ENCODE measurements at places on chromosomes 16 and 17.

- peak; percentile 40 for DNase-seq
Measured at GRCh38 chr16:75011634-75012307, 12.9 kb downstream of the ZNRF1 start.

- no peak for DNase-seq
Measured at GRCh38 chr16:88467541-88467944, 14.5 kb downstream of the ZFPM1 start.

GRCh38 chr16:56448005-56448404 lies 3.1 kb downstream of the NUDT21 start:
- DNase-seq, result no peak

DNA sequence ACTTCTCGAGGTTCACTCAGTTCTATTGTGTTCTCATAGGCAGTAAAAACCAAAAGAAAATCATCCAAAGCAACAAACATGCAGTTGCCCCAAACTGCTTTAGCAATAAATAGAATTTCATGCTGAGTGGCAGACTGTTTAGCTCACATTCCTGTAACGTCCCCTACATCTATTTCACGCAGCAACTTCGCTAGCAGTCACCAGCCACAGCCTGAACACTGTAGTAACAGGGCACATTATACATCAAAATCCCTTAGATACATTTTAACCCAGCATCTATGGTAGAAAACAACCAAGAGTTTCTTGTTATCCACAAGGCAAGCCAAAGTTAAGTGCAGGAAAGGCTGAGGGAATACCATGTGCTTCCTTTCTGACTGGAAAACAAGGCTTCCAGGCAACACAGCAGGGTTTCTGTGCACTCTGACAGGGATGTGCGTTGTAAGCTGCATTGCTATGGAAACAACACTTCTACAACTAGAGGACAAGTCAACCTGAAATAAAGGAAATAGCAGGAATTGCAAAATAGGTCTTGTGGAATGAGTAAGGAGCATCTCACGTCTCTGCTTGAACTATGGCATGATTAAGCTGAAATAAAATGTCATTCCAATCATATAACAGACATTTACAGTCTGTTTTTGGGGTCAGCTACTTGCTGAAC lies 55.4 kb downstream of the CFDP1 start:
- peak; percentile 6 for DNase-seq

DNA sequence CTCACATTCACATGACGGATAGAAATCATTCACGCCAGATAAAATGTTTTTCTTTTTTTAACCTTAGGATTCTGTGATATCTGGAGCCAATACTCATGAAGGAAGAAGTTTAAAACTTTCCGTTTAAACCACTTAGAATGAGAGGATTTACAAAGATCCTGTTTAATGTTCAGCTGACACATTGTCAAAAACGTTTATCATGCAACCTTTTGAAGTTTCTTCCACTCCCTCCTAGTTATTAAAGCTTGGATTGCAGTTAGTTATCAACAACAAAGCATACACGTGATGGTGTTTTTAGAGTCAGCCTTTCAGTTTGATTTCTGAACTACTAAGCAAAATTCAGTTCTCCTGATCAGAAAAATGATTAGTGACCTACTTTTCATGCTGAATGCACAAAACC lies 143.3 kb upstream of the AXIN2 start:
- no peak for DNase-seq

DNA sequence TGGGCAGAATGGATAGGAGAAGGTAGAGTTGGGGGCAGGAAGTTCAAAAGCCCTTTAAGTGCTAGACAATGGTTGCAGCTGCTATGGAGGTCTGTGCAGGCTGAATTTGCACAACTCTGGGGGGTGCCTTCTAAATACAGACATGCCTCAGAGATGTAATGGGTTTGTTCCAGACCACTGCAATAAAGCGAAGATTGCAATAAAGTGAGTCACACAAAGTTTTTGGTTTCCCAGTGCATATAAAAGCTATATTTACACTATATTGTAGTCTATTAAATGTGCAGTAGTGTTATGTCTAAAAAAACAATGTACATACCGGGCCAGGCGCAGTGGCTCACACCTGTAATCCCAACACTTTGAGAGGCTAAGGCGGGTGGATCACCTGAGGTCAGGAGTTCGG lies 60.5 kb upstream of the MYOCD start:
- DNase-seq, result no peak

GRCh38 chr16:89646906-89647305 lies 10.6 kb downstream of the CHMP1A start:
- no peak for DNase-seq

DNA sequence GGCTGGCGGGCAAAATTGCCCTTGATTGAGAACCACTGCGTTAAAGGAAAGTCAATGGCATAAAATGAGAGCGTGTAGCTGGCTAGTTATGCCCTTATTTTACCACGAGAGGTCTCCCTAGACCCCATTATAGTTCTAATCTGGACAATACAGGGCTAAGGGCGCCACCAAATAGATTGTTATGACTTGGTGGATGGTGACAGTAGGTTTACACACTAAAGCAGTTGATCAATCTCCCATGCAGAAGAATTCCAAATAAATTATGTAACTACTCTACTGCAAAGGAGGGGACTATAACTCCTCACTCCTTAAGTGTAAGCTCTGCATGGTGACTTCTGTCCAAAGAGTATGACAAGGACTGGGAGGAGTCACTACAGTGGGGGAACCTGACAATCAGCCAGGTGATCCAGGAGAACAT lies 20.4 kb upstream of the YPEL2 start:
- DNase-seq, result peak; percentile 85

DNA sequence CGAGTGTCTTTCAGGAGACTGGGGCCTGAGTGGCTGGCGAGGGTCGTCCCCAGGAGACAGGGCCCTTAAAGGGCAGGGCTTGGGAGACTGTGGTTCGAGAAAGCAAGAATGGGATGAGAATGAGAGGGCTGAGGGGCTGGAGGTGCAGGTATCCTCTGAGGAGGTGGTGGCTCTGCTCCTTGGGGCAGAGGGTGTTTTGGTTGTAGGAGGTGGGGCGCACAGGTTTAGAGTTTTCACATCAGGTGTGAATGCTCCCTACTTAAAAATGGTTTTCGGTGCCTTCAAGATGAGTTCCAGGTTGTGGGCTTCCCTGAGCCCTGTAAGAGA lies 430 bp downstream of the BCAS3 start:
- DNase-seq, result no peak

DNA sequence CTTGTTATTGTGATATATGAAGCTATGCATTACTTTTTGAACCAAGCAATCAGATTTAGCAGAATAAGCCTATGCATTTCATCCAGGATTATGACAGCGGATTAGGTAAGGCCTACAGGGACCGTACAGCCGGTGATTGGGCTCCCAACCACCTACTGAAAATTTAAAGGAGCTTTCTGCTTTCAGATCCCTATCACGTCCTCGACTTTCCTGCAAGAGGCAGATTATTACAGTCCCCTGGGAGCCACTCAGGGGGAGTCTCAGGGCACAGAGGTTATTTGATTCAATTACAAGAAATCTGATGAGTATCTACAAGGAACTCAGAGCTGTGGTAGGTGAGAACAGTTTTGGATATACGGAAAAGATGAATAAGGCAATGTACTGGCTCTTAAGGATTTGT lies 80.7 kb downstream of the HS3ST3B1 start:
- DNase-seq, result no peak

DNA sequence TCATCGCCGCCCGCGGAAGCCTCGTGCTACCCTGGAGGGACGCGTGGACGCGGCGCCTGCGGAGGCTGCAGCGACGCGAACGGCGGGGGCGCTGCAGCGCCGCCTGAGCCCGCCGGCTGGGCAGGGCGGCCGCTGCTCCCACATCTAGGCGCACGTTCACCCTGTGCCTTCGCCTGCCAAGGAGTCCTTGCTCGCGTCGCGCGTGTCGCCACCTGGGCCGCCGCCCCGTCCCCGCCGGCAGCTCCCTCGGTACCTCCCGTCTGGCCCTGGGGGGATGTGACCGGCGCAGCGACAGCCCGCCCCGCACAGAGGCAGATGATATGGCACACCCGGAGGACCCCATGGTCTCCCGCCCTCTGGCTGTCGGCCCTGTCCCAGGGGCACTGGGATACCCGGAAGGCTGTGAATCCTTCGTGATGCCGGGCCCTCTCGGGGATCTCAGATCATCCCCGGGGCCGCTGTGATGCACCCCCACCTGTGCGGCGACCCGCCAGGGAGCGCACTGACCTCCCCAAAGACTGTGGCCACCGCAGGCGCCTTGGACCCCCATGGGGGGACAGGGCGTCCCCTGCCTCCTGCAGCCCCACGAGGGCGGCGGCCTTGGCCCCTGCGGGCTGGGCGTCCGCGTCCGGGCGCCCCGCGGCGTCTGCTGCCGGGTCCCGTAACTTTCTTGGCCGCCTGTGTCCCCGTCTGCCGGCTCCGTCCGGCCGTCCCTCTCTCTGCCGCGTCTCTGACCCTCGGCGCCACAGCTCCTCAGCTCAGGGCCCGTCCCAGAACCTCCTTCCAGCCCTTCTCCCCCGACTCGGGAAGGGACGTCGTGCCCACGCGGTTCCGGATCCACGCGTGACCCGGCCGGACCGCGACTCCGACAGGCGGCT lies 689 bp upstream of the TBC1D24 start:
- peak; percentile 47 for DNase-seq

DNA sequence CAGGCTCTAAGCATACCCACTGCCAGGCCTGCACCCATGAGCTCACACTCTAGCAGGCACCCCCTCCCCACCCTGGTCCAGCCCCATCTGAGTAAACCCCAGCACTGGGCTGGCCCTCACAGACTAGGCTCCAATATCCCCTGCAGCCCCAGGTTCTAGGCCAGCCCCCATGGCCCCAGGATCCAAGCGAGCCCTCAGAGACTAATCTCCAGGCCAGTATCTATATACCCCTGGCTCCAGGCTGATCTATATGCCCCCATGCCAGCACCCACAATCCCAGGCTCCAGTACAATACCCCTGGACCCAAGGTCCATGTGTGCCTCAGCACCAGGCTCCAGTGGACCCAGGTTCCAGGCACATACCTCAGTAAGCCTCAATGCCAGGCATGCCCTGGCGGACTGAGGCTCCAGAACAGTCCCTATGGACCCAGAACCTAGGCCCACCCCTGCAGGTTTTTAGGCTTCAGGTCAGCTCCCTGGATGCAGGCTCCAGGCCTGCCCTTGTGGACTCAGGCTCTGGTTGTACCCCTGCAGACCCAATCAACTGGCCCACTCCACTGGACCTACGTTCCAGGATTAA lies 38.5 kb downstream of the POLR3E start:
- no peak for DNase-seq

DNA sequence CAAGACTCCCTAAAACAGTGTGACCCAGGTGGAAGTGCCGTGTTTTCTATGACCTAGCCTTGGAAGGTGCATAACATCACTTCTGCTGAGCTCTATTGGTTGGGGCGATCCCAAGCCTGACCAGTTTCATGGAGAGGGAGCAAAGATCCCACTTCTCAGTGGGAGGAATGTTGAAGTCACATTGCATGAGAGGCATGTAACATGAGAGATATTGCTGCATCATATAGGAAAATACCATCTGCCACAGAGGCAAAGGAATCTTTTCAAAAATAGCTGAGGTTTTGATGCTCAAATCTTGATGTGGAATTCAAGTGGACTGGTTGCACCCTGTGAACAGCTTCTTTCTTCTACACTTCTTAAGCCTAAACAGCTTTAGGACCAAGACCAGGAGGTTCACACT lies 56.4 kb upstream of the NLRP1 start:
- no peak for DNase-seq

- no peak for DNase-seq
Measured at GRCh38 chr16:8241408-8241807, 348.9 kb downstream of the TMEM114 start.

- no peak for DNase-seq
Measured at GRCh38 chr17:77107506-77108433, 33.0 kb upstream of the SEC14L1 start.
